Aorta (tissue), 5 donors: ENCODE measurements at places on chromosomes 6 and 20. TPM values are rescaled to one million over a fixed set of nuclear protein-coding genes. Genes with fewer than 3 reads are reported as not detected.

The SUMO4 gene
- not detected for polyA plus RNA-seq

GRCh38 chr20:48959899-48960550 is 38.5 kb downstream of the ARFGEF2 start:
- no peak for DNase-seq
- H3K4me1 ChIP-seq, result no peaks in the 10 kb centered on the region
- peaks cover 6% of the 10 kb centered on the region for H3K36me3 ChIP-seq
- H3K27ac ChIP-seq, result no peak overlapping the region
- no peak overlapping the region for H3K4me3 ChIP-seq
- H3K27me3 ChIP-seq, result no peaks in the 10 kb centered on the region

- no peaks in the 10 kb centered on the region for H3K36me3 ChIP-seq
- no peak overlapping the region for H3K4me3 ChIP-seq
- H3K4me1 ChIP-seq, result no peaks in the 10 kb centered on the region
- no peak overlapping the region for H3K27ac ChIP-seq
Observed at GRCh38 chr20:60862601-60863000, 389.5 kb upstream of the CDH4 start.

DNA sequence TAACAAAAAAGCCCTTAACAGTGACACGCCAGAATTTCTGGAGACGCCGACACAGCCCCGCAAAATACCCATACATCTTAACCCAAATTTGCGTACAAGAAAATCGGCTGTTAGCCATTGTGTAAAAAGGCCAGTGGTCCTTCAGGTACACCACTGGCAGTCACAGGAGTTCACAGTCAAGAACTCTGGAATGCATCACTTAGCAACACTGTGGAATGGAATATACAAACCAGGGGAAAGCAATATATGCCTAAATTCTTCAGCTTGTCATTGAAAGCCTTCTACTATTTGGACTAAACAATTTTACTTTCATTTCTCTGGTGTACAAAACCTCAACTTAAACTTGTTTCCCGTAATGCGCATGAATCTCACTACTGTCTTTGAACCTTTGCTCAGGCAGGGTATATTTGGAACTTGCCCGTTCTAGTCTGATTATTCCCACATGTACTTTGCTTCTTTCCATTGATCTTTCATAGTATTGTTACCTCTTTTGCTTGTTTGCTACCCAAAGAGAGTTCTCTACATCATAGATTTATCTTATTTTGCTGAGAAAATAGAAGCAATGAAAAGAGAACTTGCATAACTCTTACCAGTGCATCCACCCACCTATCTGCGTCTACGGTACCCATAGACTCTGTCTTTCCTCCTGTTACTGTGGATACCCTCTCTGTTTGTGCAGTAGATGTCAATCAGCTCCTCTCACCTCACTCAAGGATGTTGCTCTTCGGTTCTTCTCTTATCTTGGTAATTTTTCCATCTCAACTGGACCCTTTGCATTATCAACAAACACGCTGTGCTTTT is at the start of gene ARMH2:
Gene ARMH2, minus strand, starts transcription at position 178 of the 801 bp plus-strand sequence. Its CDS starts 60 bp downstream, at position 118.
- H3K27ac ChIP-seq, result no peak within 1 kb of the TSS
- no peaks in the 10 kb centered on the region for H3K27me3 ChIP-seq
- H3K4me3 ChIP-seq, result no peak within 1 kb of the TSS
- no peaks in the 10 kb centered on the region for H3K36me3 ChIP-seq
- DNase-seq, result no peak
- no peaks in the 10 kb centered on the region for H3K4me1 ChIP-seq

GRCh38 chr6:111581957-111582356 is 23.7 kb downstream of the TRAF3IP2 start:
- peaks cover 3% of the 10 kb centered on the region for H3K36me3 ChIP-seq
- H3K27ac ChIP-seq, result no peak overlapping the region
- H3K27me3 ChIP-seq, result no peaks in the 10 kb centered on the region
- peaks cover 3% of the 10 kb centered on the region for H3K4me1 ChIP-seq

GRCh38 chr20:57030611-57031600 is 235.5 kb downstream of the BMP7 start:
- H3K4me3 ChIP-seq, result no peak overlapping the region
- no peaks in the 10 kb centered on the region for H3K27me3 ChIP-seq
- H3K27ac ChIP-seq, result no peak overlapping the region
- H3K36me3 ChIP-seq, result no peaks in the 10 kb centered on the region
- no peaks in the 10 kb centered on the region for H3K4me1 ChIP-seq

DNA sequence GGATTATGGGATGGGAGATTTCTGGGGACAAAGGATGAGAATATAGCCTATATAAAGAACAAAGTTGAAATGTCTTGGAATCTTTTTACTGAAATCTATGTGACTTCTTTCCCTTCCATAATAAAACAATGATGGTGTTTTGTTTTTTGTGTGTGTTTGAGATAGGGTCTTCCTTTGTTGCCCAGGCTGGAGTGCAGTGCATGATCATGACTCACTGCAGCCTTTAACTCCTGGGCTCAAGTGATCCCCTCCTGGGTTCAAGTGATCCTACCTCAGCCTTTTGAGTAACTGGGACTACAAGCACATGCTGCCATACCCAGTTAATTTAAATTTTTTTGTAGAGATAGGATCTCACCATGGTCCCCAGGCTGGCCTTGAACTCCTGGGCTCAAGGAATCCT is 50.9 kb downstream of the FAM217A start:
- H3K4me3 ChIP-seq, result no peak overlapping the region
- no peaks in the 10 kb centered on the region for H3K27me3 ChIP-seq
- peaks cover 1% of the 10 kb centered on the region for H3K4me1 ChIP-seq
- no peak for DNase-seq
- H3K36me3 ChIP-seq, result no peaks in the 10 kb centered on the region

The ELMO2 gene
- 24.2 TPM for polyA plus RNA-seq

- H3K27ac ChIP-seq, result no peak overlapping the region
- no peaks in the 10 kb centered on the region for H3K27me3 ChIP-seq
- no peaks in the 10 kb centered on the region for H3K4me1 ChIP-seq
- no peak overlapping the region for H3K4me3 ChIP-seq
Observed at GRCh38 chr6:69790629-69791028, 6.2 kb downstream of the LMBRD1 start.

DNA sequence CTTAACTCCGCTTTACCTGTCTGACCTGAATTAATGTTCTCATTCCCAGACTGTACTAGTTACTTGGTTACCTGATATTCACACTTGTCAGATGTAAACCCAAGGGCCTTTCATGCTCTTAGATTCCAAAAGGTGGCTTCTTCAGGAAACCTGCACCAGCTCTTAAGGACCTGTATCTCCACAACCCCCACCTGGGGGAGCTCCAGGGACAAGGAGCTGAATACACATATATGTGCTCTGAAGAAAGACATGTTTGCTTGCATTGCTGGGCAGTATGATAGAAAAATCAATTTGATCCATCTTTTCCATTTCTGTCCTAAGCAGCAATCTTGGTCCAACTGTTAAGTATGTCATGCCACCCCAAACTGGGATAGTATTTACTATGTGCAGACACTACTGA is 64.8 kb upstream of the POU3F2 start:
- H3K36me3 ChIP-seq, result no peaks in the 10 kb centered on the region
- no peaks in the 10 kb centered on the region for H3K27me3 ChIP-seq
- DNase-seq, result no peak
- no peak overlapping the region for H3K4me3 ChIP-seq

DNA sequence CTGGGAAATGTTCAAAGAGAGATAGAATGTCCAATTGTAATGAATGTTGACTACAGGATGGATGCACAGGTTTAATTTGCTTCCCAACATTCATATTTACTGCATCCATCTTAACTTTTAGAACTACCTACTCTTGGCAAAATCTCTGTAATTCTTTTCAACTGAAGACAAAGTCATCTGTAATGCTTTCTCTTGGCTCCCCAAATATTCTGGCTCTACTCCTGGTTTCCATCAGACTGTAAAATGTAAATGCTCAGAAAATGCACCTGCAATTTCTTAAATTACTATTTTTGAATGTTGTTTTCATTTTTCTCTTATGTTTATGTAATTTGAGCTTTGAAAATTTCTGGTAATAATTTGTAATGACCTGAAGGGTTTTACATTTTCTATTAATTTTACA is 480.8 kb upstream of the IMPG1 start:
- no peak overlapping the region for H3K4me3 ChIP-seq
- no peaks in the 10 kb centered on the region for H3K27me3 ChIP-seq
- no peak for DNase-seq
- no peaks in the 10 kb centered on the region for H3K36me3 ChIP-seq
